Spleen (tissue), 13 donors: ENCODE measurements at places on chromosomes 2 and 18. TPM values are rescaled to one million over a fixed set of nuclear protein-coding genes. Genes with fewer than 3 reads are reported as not detected.

- DNase-seq, result no peak
These were observed 153.7 kb upstream of the SERTAD2 start for GRCh38 chr2:64807417-64807816.

- no peak for DNase-seq
These were observed 47.4 kb downstream of the PTRHD1 start for GRCh38 chr2:24745825-24746224.

- no peak for DNase-seq
These were observed 51.4 kb downstream of the GREB1L start for GRCh38 chr18:21293479-21293878.

Gene ATP8B1
- 1.0 TPM for polyA plus RNA-seq

DNA sequence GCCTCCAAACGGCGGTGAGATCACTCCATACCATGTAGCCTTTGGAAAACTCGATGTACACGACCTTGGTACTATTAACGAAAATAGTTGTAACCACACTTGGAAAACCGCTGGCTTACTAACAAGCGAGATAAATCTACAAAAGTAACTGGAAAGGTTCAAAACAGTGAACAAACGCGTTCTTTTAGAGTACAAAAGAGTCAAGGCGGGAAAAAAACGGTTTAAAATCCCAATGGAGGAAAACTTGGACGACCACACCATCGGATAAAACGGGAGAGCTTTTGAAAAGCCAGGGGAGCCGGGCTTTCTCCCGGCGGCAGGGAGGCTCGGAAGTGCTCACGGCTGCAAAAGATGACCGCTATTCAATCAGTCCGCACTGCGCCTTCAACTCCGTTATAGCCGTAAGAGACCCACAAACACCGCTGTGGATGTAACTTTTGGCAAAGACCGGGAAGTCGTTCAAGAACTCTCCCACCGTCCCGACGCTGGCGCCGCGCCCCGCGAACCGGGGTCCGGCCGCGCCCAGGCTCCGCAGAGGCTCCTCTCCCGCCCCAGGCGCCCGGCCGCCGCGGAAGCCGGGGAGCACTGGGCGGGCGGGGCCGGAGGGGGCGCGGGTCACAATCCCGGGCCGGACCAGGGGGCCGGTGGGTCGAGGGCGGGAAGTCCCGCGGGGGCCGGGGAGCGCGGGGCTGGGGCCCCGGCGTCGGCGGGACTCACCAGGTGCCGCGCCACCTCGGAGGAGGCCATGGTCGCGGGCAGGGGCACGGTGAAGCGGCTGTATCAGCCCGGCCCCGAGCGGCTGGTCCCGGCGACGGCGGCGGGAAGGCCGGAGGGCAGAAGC, 465 bp downstream of the SEPTIN10 start:
- no peak for DNase-seq
